ENCODE measurements at places on chromosomes 4 and X.

GRCh38 chr4:1663549-1663948, 20.6 kb downstream of the FAM53A start:
- no peak for DNase-seq

DNA sequence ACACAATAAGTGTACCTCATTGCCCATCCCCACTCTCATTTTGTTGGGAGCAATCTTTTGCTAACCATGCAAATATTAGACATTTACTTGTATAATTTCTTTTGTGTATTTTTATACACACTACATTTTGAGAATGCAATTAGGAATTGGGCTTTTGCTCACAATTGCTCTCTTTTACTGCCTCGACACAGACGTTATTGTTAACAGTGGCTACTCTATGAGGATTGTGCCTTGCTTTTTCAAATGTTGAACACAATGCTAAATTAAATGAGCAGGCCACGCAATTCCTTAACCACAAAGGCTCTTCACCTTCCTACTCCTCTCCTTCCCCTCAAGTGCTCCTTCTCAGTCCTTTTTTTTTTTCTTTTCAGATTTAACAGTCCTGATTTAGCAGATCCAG, 42.8 kb upstream of the HPF1 start:
- DNase-seq, result no peak

DNA sequence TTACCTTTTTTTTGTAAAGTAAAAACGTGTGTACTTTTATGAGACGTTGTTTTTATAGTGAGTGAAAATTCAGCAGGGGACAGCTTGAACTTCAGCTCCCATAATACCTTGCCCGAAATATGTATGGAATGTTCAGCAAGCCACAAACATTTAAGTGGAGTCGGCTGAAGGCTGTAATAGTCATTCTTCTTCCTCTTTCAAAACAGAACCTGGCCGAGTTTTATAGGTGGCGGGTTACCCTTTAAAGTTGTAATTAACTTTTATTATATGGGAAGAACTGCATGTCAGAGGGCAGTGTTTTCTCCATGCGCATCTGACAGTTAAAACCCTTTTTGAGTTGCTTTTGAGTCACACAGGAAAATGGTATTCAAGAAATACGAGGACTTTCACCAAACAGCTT, 50.7 kb downstream of the CLDN34 start:
- no peak for DNase-seq

DNA sequence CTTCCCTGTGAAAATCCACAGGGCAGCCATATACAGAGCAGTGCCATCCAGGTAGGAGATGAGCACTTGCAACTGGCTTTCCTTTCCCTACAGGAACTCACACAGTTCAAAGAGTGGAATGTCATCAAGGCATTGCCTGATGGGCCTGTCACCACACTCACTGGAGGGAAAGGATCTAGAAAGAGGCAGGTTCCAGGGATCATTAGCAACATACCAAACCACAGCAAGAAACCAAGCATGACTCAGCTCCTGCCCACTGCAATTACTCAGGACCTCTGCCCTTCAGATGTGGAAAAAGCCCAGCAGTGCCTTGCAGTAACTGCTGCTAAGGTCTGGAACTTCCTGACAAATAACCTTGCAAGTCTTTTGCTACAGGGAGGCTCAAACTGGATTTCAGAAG, 101.2 kb downstream of the ZNF674 start:
- no peak for DNase-seq

GRCh38 chr4:10031668-10032590, 10.6 kb upstream of the SLC2A9 start:
- no peak for DNase-seq

DNA sequence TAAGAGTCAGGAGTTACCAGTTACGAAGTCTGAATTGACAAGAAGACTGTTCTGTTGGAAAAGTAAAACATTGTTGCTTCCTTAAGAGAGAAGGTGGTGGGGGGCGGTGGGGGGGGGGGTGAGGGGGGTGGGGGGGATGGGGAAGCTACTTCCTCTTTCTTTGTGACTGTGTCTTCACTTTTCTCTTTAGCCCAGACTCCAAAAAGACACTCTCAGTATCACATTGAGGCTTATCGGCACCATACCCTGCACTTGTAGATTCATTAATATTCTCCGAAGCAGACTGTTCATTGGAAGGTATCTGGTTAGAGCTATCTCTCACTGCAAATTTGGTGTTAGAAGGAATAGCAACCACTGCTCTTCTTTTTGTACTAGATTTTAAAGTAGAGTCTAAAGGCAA, 94.5 kb upstream of the IL13RA1 start:
- no peak for DNase-seq

DNA sequence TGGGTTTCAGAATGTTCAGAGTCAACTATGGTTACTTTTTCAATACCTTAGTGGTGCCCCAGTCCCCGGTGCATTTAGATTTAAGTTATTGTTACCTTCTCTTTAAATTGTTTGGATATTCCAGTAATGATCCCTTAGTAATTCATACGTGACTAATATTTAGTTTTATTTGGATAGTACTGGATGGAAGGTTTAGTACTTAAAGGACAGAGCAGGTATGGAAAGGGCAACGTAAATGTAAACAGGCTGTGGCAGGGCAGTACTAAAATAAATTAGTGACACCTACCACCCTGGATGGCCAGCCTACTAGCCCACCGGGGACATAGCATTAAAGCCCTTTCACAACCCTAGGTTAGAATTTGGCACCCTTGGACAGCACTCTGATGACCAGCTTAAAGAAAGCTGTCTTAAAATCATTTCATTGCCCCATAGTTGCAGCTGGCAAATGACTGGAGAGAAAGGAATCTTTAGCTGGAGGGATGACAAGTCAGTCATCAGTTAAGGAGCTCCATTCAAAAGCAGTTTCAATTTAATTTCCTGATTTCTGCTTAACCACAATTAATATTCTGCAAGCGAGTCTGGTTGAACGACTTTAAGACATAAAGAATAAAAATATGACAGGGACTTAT, 16.4 kb downstream of the PLP1 start:
- DNase-seq, result no peak

DNA sequence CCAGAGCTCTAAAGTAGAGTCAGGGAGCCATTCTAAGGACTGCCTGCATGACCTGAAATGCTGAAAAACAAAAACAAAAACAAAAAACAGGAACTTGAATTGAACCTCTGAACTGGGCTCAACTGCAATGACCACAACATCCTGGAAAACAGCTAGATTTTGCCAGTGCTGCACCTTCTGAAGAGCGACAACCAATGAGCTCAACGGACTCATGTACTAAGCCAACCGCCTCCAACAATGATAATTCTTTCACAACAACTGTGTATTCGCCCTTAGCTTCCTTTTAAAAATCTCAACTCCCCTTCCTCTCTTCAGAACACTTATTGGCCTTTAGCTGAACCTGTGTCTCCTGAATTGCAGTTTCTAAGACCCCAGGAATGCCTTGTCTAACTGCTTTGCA, 69.8 kb downstream of the HAUS3 start:
- DNase-seq, result no peak

GRCh38 chrX:153596981-153597750, 1.8 kb downstream of the CCNQ start:
- no peak for DNase-seq

GRCh38 chr4:66565801-66566200, 895.5 kb upstream of the EPHA5 start:
- no peak for DNase-seq

DNA sequence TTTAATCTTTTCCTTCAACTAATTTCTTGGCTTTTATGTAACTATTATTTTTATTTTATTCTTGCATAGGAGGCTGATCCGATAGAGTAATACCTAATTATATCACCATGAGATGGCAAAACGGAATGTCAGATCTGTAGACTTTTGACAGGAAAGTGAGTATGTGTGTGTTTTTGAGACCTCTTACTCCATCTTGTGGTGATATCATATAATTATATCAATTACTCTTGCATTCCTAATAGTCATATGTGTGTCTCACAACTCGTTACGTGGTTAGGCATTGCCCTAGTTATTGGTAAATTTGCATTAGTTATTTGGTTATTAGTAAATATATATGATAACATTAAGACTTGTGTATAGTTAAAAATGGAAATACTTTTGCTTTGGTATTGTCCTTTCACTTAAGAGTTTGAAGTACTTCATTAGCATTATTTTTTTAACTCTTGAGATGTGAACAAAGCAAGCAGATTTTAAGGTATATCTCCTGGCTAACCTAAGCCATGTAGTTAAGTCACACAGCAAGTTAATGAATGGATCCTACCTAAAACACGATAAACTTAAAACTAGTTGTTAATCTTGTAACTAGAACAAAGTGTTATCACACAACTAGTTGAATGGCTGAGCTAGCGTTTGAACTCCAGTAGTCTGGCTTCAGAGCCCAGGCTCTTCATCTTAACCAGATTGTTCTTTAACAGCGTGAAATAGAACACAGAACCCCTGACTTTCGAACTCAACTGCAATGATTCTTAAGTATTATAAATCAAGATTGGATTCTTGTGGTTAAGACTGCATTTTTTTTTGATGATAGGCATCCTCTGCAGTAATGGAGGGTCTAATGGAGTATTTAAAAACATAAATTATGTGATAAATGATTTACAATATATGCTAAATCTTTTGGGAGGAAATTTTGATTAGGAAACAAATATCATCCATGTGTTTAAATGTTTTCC, 67.1 kb downstream of the PGRMC2 start:
- no peak for DNase-seq

GRCh38 chr4:93879919-93880318, 51.4 kb downstream of the ATOH1 start:
- no peak for DNase-seq

DNA sequence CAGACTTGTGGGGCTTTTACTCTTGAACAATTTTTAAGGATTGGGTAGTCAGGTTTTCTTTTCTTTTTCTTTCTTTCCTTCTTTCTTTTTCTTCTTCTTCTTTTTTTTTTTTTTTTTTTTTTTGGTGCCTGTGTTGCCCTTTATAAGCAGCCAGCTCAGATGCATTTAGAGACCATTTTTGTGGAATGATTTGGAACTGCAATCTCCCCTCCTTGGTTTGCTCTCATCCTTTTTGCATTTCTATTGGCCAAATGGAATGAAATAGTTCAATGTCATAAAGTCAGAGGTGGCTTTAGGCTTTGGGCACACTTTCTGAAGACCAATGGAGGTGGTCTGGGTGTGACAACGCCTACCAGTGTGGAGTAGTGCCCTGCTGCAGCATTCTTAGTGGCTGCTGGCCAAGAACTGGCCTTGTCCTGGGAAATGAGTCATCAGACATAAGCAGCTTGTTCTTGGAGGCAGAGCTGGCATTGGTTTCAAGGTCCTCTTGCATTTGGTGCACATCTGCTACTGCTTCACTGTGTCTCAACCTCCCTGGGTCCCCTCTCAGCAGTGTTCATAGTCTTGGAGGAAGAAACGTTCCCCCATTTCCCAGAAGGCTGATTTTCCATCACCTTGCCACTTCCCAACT, 84.5 kb downstream of the CT47B1 start:
- DNase-seq, result no peak

DNA sequence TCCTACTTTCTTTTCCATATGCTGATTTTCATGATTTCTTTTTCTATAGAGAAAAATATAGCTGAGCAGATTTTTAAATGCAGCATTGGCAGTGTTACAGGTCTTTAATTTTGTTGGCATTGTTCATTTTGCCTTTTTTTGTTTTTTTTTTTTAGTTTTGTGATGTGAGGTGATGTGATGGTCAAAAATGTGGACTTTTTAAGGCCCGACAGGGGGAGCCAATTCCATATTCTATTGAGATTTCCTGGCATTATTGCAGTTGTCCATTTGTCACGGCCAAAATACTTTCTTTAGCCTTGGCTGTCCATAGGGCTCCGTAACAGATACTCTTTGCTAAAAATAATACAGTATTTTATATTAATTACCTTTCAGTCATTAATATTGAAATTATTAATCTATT, 47.8 kb downstream of the SLIT2 start:
- DNase-seq, result no peak

GRCh38 chrX:23668335-23668734, 1.0 kb downstream of the PRDX4 start:
- no peak for DNase-seq

- DNase-seq, result no peak
These were observed 23.1 kb downstream of the DMD start for GRCh38 chrX:33188286-33188685.

DNA sequence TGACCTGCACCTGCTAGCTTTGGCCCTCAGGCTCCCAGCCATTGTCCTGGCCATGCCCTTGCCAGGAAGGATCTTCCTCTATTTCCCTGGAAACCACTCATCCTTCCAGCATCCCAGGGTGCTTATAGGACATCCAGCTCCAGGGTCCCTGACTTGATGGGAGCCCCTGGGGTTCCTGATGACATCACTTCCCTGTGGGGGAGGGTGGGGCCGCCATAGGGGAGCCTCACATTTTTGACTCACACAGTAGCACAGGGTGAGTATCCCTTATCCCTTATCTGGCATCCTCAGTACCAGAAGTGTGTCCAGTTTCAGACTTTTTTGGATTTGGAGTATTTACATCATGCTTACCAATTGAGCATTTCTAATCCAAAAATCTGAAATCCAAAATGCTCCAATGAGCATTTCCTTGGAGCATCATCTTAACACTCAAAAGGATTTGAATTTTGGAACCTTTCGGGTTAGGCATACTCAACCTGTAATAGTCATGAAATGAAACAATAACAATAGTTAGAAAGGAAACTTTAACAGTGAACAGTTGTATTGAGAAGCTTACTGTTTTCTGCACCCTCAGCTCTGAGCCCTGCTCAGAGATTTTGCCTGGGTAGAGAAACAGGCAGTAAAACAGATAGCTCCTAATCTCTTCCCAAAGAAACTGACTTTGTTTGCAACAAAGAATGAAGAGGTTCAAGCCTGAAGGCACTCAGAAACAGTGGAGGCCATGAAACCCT, 22.1 kb downstream of the TNIP2 start:
- DNase-seq, result no peak

DNA sequence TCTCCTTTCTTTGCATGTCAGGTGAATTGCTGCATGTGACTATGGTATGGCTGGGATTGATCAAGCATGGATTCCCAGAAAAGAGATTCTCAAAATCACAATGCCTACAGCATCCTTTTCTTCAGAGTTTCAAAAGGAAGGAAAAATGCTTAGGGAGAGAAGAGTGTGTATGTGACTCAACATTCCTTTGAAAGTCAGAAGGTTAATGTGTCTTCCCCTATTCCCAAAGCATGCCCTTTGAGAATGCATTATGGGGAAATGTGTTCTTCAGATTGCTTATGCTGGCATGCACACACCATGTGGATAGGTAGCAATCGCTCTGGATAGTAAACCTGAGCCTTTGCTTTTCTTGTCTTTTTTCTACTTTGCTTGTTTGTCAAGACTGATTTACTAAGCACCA, 78.5 kb downstream of the ELOVL6 start:
- DNase-seq, result no peak

DNA sequence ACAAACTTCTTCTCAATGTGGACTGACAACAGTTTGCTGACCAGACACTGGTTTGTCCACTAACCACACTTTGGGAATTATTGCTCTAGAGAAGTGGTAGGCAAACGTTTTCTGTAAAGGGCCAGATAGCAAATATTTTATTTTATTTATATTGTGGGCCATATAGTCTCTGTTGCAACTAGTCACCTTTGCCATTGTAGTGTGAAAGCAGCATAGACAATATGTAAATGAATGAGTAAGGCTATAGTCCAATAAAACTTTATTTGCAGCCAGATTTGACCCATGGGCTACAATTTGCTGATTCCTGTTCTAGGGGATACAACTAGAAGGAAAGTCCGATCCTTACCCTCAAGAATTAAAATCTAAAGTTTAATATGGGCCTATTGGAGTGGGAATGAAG, 14.5 kb downstream of the TSPAN7 start:
- no peak for DNase-seq

All from stimulated activated CD4-positive, alpha-beta T cell treated with anti-CD3 and anti-CD28 coated beads, Interleukin-1b, Interleukin-23, amount 100 ng/mL, for 1 hour (primary cell).